Activated T-helper 1 cell treated with anti-CD3 and anti-CD28 coated beads, Interleukin-2, amount 50 U/mL, for 16 hours (primary cell): ENCODE measurements at places on chromosomes 2 and 18.

DNA sequence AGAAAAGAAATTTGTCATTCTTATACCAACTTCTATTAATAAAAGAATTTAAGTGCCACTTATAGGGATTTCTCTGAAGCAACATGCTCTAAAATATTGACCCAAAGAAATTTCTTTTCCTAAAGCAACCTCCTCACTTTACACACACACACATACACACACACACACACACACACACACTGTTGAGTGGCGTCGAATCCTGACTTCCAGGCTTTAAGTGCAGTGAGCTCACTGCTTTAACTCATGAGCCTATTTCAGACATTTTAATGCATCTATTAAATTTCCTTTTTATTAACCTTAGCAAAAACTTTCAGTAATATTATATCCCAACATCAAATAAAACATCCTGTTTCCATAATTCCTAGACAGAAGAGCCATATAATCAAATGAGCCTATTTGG is 229.1 kb upstream of the ACVR2A start:
- DNase-seq: no peak

DNA sequence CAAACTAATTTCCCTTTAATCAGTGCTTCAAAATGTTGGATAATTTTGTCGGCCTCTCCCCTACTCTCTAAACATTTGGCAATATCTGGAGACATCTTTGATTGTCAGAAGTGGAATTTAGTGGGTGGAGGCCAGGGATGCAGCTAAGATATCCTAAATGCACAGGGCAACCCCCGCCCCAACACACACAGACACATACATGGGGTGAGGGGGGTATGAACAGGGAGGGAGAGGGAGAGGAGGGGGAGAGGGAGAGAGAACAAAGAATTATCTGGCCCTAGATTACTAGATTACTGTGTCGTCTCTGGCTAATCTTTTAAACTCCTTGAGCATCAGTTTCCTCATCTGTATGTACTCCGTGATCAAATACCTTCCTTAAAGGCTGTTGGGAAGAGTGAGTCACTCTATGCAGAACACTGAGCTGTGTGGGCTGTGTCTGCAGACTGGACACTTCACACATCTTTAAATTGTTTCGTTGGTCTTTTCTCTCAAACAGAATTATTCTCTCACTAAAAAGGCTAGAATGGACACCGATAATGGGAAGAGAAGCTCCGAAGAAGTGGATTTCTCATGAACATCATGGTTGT is 2.9 kb downstream of the RNF149 start:
- DNase-seq: no peak

- no peak for DNase-seq
Measured at GRCh38 chr2:72983500-72984161, 66.3 kb downstream of the EMX1 start.

DNA sequence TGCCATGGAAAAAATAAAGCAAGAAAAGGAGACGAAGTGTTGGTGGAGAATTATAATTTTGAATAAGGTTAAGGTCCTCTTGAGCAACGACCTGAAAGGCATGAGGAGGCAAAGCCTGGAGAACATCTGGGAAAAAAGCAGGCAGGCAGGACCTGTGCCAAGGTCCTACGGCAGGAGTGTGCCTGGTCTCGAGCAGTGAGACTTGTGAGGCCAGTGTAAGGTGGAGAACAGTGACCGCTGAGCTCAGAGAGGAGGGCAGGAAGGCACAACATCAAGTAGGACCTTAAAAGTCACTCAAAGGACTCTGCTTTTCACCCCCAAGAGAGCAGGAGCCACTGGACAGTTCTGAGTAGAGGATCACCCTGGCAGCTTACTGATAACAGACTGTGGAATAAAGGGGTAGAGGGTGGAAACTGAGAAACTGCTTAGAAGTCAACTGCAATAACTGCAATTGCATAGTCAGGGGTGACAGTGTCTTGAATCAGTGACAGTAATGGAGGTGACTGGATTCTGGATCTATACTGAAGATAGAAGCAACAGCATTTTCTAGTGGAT is 3.5 kb downstream of the NOL10 start:
- DNase-seq: no peak

GRCh38 chr18:26325771-26326170 is 99.5 kb downstream of the TAF4B start:
- DNase-seq: no peak
